ENCODE measurements at places on chromosomes 6 and 20. TPM values are rescaled to one million over a fixed set of nuclear protein-coding genes. Genes with fewer than 3 reads are reported as not detected.

RGS17 gene
- 0.28 TPM for total RNA-seq

ALDH8A1 gene
- total RNA-seq = 11.2 TPM

ARG1 gene
- not detected for total RNA-seq

WFDC10B gene
- total RNA-seq = 0.60 TPM

MATN4 gene
- 0.19 TPM for total RNA-seq

HLA-DMB gene
- 78.0 TPM for total RNA-seq

CPNE5 gene
- total RNA-seq = 7.1 TPM

TNNC2 gene
- total RNA-seq = not detected

POU5F1 gene
- 19.9 TPM for total RNA-seq

CD93 gene
- total RNA-seq = 104 TPM

VAPB gene
- total RNA-seq = 60.4 TPM

EPB41L1 gene
- total RNA-seq = 230 TPM

ME1 gene
- total RNA-seq = 3.3 TPM

- H3K4me1 ChIP-seq = no peaks in the 10 kb centered on the region
- no peaks in the 10 kb centered on the region for H3K27me3 ChIP-seq
- no peak for DNase-seq
- H3K27ac ChIP-seq = no peak overlapping the region
- H3K36me3 ChIP-seq = no peaks in the 10 kb centered on the region
These were observed 927.4 kb downstream of the KIF16B start for GRCh38 chr20:15645816-15646215.

- H3K27ac ChIP-seq = no peak overlapping the region
- no peaks in the 10 kb centered on the region for H3K4me1 ChIP-seq
- DNase-seq = no peak
- H3K27me3 ChIP-seq = no peaks in the 10 kb centered on the region
- no peak overlapping the region for H3K4me3 ChIP-seq
These were observed 63.3 kb downstream of the GNAS-AS1 start for GRCh38 chr20:58787211-58788005.

- no peaks in the 10 kb centered on the region for H3K27me3 ChIP-seq
- H3K4me3 ChIP-seq = peak overlapping the region; percentile 57
These were observed 1.2 kb downstream of the DNMT3B start for GRCh38 chr20:32763202-32764004.

DNA sequence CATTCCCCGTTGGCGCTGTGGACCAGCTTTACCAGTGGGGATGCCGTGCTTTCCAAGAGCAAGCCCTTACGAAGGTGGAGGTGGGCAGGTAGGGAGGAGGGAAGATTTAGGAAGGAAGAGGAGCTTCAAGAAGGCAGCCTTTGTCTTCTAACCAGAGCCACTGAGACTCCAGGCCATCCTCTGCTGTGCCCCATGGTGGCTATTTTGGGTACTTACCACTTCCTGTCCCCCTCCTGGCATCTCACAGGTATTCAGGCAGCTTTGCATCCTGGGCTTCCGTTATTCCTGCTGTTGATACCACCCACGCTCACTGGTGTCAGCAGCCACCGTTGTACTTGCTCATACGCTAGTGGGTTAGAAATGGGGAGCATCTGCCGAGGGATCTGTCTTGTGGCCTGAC is 22.9 kb downstream of the ERMARD start:
- peaks cover 28% of the 10 kb centered on the region for H3K36me3 ChIP-seq
- no peak for DNase-seq
- no peak overlapping the region for H3K27ac ChIP-seq
- H3K4me1 ChIP-seq = no peaks in the 10 kb centered on the region
- no peaks in the 10 kb centered on the region for H3K27me3 ChIP-seq

GRCh38 chr20:50186151-50186885 is 4.3 kb upstream of the CEBPB start:
- H3K4me1 ChIP-seq = no peaks in the 10 kb centered on the region
- no peak overlapping the region for H3K27ac ChIP-seq
- H3K4me3 ChIP-seq = no peak overlapping the region
- no peaks in the 10 kb centered on the region for H3K36me3 ChIP-seq
- peak; percentile 85 for DNase-seq

GRCh38 chr20:19903168-19903811 is 113.9 kb upstream of the NAA20 start:
- H3K4me3 ChIP-seq = no peak overlapping the region
- peak; percentile 46 for DNase-seq
- H3K36me3 ChIP-seq = peaks cover 2% of the 10 kb centered on the region
- H3K27ac ChIP-seq = no peak overlapping the region
- peaks cover 7% of the 10 kb centered on the region for H3K4me1 ChIP-seq
- H3K27me3 ChIP-seq = no peaks in the 10 kb centered on the region

- H3K36me3 ChIP-seq = no peaks in the 10 kb centered on the region
- no peaks in the 10 kb centered on the region for H3K27me3 ChIP-seq
- H3K4me3 ChIP-seq = no peak overlapping the region
- DNase-seq = no peak
- H3K4me1 ChIP-seq = no peaks in the 10 kb centered on the region
These were observed 493.3 kb upstream of the MARCKS start for GRCh38 chr6:113363866-113364265.

DNA sequence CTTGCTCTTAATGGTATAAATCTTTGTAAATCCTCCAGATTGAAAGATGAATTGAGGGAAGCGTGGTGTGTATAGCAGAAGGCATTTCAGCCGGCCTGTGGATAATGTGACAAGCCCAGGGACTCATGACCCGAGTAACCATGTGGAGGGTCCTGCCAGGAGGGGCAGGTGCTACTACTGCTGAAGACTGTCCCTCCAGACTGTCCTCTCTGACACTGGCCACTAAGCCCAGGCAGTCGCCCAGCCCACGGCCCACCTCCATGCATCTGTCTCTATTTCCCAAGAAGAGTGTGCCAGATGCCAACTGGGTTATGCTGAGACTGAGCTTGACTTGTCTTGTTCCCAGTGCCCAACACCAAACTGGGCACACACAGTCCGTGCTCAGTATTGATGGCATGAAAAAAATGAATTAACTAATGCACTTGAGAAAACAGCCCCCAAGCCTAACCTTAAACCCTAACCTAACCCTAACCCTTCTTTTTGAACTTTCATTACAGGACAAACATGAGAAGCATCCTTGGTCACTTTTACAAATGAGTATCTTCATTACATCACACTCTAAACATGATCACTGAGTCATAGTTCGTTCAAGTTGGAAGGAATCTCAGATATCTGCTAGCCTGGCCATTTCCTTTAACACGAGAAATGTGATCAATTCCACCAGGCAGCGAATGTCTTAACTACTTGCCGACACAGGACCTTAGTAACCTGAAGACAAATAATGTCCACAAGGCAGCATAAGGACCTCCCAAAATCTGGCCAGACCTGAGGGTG is 182.2 kb upstream of the RREB1 start:
- DNase-seq = no peak
- H3K27ac ChIP-seq = no peak overlapping the region
- no peaks in the 10 kb centered on the region for H3K36me3 ChIP-seq
- H3K4me3 ChIP-seq = no peak overlapping the region
- H3K27me3 ChIP-seq = no peaks in the 10 kb centered on the region
- H3K4me1 ChIP-seq = no peaks in the 10 kb centered on the region

DNA sequence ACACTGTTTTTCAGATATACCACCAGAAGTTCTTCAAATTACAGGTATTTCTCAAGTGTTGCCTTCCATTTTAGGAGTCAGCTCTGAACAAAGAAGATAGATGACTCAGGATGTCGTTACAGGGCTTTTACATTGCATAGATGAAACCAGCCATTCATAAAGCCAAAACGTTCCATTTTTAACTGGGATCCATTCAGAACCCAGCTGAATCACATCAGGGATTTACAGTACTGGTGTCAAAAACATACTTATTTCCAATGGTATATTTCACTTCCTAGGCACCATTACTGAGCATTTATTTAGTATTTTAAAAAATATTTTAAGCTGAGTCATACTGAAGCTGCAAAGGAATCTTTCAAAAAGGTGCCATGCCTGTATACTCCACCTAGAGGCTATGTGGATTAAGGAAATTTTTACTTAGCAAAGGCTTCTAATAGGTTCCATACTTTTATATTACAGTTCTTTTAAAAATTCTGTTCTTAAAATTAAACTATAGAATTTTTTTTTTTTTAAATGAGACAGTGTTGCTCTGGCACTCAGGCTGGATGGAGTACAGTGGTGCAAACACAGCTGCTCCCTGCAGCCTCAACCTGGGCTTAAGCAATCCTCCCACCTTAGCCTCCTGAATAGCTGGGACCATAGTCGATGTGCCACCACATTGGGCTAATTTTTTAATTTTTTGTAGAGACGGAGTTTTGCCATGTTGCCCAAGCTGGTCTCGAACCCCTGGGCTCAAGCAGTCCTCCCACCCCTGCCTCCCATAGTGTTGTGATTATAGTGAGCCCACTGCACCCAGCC is 2.6 kb downstream of the ASF1A start:
- H3K4me1 ChIP-seq = peaks cover 2% of the 10 kb centered on the region
- H3K36me3 ChIP-seq = no peaks in the 10 kb centered on the region
- H3K27me3 ChIP-seq = no peaks in the 10 kb centered on the region
- H3K27ac ChIP-seq = no peak overlapping the region
- no peak overlapping the region for H3K4me3 ChIP-seq

DNA sequence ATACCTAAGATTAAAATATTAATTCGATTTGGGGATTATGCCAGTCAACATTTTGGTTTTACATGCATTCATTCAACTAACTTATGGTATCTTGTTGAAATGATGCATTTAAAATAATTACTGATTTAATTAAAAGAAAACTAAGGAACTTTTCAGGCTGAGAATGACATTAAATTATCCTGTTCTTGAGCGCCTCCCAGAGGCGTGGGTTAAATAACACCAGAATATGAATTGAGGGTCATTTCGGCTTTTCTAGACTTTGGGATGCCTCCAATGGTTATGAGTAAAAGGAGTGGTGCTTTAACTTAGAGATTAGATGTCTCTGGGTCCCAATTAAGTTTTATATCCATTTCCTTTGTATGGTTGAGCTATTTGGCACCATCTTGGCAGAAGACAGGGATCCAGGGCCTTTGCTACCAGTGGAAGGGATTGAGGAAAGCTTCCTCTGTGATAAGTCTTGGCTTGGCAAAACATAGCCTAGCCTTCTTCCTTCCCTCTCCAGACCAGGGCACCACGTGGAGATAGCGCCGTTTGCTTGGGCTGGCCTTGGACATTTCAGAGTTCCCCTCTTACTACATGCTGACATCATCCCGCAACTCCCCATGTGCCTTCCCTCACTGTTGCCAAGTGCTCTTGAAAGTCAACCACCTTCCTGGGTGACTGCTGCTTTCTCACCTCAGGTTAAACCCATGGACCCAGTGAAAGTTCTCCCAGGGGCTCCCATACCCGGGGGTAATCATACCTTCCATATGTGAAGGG is 28.7 kb downstream of the GNAS start:
- no peaks in the 10 kb centered on the region for H3K36me3 ChIP-seq
- H3K27ac ChIP-seq = no peak overlapping the region
- no peak for DNase-seq
- no peak overlapping the region for H3K4me3 ChIP-seq

Data from kidney (tissue), 22 donors.